ENCODE measurements at places on chromosomes 3 and 15. TPM values are rescaled to one million over a fixed set of nuclear protein-coding genes. Genes with fewer than 3 reads are reported as not detected.

Gene UBA3
- total RNA-seq = 44.0 TPM

Gene ZNF80
- total RNA-seq = not detected

Gene TUBGCP4
- total RNA-seq = 12.6 TPM

Gene TMCO5A
- not detected for total RNA-seq

Gene LRTM1
- total RNA-seq = not detected

Gene C3orf20
- not detected for total RNA-seq

Gene ACSBG1
- total RNA-seq = not detected

Gene PIGZ
- total RNA-seq = 0.78 TPM

Gene LYSMD4
- total RNA-seq = 3.6 TPM

Gene TEX55
- total RNA-seq = not detected

Gene IGDCC3
- 0.08 TPM for total RNA-seq

Gene ANAPC13
- 54.6 TPM for total RNA-seq

Gene SST
- not detected for total RNA-seq

Gene HCLS1
- total RNA-seq = 1.9 TPM

Gene IL16
- 2.7 TPM for total RNA-seq

Gene GP9
- total RNA-seq = not detected

Gene CCR4
- not detected for total RNA-seq

Gene NANOGP8
- not detected for total RNA-seq

Gene LPP
- total RNA-seq = 56.4 TPM

Gene IQCF2
- total RNA-seq = not detected

Gene INKA1
- 7.6 TPM for total RNA-seq

Gene PCOLCE2
- 2.6 TPM for total RNA-seq

Gene RHO
- total RNA-seq = not detected

Gene NOX5
- 0.39 TPM for total RNA-seq

Gene WDR93
- total RNA-seq = under 0.01 TPM

Gene GOLGA6L10
- not detected for total RNA-seq

Gene MKRN2OS
- not detected for total RNA-seq

Gene CCR2
- not detected for total RNA-seq
